ENCODE measurements at places on chromosomes 6 and 20.

GRCh38 chr6:14059791-14060436 lies 57.7 kb upstream of the CD83 start:
- DNase-seq, result no peak

- no peak for DNase-seq
Observed at GRCh38 chr6:8558953-8559352, 123.6 kb upstream of the SLC35B3 start.

GRCh38 chr20:49187330-49187850 lies 744 bp downstream of the STAU1 start:
- no peak for DNase-seq

GRCh38 chr6:143376861-143377260 lies 73.6 kb downstream of the ADAT2 start:
- no peak for DNase-seq
